PC-3 (cell line): ENCODE measurements at places on chromosomes 2 and 18.
A peak's percentile ranks its signal among the peaks of the same experiment; 100 is the strongest.

DNA sequence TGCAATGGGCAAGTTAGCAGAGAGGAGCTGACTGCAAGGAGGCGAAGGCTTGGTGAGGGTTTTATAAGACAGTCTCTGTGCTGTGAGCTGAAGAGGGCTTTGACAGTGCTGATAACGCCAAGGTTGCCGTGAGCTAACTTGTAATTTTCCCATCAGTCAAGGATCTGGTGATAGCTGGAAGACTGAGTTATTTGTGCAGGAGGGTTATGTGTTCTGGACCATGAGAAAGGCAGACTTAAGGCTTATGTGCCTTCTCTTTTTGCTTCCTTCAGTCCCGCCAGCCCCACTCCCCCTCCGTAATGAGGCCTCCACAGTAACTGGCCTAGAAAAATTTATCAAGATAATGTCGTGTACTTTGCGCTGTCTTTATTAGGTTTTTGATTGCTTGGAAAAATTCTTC lies 94.6 kb downstream of the RTP5 start:
- no peak for DNase-seq

GRCh38 chr2:191128172-191128910 lies 22.5 kb downstream of the STAT4 start:
- no peak for DNase-seq

DNA sequence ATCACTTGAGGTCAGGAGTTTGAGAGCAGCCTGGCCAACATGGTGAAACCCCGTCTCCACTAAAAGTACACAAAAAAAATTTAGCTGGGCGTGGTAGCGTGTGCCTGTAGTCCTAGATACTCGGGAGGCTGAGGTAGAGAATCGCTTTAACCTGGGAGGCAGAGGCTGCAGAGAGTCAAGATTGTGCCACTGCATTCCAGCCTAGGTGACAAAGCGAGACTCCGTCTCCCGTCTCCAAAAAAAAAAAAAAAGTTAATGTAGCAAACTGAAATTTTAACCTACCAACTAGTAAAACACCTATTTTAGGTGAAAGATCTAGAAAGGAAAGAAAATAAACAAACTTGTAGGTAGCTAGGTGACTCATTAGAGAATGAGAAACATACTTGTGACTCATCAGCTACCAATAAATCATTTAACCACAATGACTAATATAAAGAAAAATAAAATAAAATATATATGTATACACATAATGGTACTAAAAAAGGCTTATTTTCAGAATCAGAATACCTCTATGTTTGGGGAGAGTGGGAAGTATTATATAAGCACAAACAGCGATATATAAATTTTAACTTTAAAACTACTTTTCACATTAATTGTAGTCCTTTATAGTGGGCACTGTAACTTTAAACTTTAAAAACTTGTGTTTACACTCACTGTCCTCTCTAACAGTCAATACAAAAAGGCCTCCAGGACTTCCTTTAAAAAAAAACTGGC lies 36.6 kb downstream of the DARS1 start:
- peak; percentile 89 for DNase-seq

DNA sequence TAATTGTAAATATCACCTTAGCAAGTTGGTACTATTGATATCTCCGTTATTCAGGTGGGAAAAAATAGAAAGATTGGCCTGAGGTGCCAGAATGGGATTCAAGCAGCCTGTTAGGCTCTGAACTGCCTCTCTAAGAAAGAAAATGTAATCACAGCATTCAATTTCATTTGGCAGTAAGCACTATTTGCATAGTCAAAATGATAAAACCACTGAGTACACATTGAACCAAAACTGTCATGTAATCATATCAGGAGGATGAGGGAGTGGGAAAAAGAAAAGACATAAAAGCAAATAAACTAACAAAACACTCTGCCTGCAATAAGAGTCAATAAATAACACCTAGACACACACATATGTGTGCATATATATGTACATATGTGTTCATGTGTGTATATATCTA lies 103.9 kb upstream of the TACR1 start:
- DNase-seq, result peak; percentile 56

- DNase-seq, result no peak
Measured at GRCh38 chr2:241803387-241804325, 5.3 kb upstream of the NEU4 start.

- no peak for DNase-seq
Measured at GRCh38 chr2:28869494-28870145, 489 bp downstream of the TRMT61B start.

DNA sequence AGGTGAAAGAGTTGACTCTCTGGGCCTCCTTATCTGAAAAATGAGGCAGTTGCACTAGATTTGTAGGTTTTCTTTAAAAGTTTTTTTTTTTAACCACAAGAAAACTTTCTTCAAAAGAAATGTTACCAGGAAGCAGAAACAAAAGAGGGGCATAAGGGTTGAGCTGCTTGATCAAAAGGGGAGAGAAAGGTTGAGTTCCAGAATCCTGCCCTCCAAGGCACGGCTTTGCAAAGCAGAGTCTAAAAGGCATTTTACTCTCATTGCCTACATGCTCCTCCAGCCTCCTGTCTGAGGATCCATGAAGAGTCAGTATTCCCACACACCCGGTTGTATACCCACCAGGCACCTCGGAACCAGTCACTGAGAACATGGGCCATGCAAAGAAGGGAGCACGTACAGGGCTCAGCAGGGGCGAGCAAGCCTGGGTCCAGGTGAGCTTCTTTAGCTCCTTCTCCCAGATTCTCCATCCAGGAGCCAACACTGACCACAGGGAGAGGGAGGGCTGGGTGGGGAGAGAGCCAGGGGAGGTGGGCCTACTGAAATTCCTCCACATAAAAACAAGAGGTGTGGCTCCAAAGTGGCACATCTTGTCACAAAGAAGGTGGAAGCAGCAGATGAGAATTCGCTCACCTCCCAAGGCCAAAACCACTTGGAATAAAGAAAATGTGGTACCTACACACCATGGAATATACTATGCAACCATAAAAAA lies 116.0 kb upstream of the EPC2 start:
- no peak for DNase-seq

DNA sequence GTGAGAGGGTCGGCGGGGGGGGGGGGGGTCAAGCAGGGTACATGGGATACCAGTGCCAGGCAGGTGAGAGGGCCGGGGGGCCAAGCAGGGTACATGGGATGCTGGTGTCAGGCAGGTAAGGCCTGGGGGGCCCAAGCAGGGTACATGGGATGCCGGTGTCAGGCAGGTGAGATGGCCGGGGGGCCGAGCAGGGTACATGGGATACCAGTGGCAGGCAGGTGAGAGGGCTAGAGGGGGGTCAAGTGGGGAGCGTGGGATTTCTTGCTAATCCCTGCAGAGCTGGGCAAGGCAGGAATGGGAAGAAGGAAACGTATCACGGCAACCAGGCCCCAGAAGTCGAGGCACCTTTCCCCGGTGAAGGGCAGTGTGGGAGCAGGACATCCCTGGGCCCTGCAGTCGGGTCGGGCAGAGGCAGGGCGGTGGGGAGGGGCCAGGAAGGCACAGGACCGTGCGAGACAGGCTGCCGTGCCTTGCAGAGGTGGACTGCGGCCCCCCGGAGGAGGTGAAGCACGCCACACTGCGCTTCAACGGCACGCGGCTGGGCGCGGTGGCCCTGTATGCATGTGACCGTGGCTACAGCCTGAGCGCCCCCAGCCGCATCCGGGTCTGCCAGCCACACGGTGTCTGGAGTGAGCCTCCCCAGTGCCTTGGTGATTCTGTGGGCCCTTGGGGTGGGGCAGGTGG lies 49.3 kb downstream of the MTERF4 start:
- no peak for DNase-seq

DNA sequence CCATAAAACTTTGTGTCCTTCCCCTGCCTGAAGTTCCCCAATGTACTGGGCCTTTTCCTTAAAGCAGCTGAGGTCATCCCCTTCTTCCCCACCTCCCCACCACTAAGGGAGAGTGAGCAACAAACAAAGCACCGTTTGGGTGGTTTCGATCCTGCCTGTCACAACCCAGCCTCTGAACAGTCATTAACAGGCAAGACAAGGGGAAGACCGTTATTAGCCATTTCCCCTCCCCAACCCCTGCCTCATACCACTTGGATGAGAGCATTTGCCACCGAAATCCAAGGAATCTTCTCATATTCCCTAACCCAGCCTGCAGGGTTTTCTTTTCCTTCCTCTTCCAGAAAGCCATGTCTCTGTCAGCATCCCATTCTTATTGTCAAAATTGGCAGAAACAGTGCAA lies 65.6 kb downstream of the STRADB start:
- no peak for DNase-seq

DNA sequence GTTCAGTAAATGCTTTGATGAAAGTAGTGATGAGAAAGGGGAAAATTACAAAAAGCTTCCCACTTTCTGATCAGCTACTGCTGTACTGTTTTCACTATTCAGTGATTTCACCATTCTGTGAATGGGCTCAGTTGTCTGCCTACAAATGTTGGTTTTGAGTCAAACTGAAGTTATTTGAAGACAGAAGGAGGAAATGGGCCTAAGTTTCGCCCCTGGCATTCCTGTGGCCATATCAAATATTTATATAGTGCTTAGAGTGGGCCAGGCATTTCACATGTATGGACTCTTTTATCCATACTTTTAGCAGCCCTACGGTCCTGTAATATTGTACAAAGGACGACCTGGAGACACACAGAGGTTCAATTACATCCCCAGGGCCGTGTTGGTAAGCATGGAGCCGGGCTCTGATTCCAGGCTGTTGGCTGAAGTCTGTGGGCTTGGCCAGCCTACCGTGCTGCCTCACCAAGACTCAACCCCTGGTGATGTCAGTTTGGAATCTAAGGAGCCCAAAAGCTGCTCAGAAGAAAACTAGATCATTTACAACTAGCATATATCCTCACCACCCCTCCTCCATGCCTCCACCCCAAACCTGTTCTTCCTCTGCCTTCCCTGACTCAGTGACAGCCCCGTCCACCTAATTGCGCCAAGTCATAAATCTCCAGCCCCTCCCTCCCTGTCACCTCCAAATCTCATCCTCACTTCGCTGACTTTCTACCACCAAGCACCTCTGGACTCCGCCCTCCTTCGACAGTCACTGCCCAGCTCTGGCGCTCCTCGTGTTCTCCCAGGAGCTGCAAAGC lies 10.1 kb upstream of the GRHL1 start:
- peak; percentile 74 for DNase-seq
